ENCODE measurements at places on chromosomes 2 and 18. TPM values are rescaled to one million over a fixed set of nuclear protein-coding genes. Genes with fewer than 3 reads are reported as not detected.

MSTN gene
- total RNA-seq = not detected

MOB4 gene
- 25.1 TPM for total RNA-seq

CBLN2 gene
- total RNA-seq = 0.60 TPM

DYSF gene
- total RNA-seq = 3.8 TPM

SPATA3 gene
- not detected for total RNA-seq

MC5R gene
- not detected for total RNA-seq

TLX2 gene
- total RNA-seq = 0.96 TPM

FKBP7 gene
- 5.2 TPM for total RNA-seq

FEV gene
- 8.2 TPM for total RNA-seq

AQP12A gene
- total RNA-seq = not detected

THSD7B gene
- not detected for total RNA-seq

CDH2 gene
- total RNA-seq = 0.20 TPM

ZC3H6 gene
- total RNA-seq = 9.4 TPM

TSPYL6 gene
- not detected for total RNA-seq

REG3G gene
- not detected for total RNA-seq

CRYGD gene
- not detected for total RNA-seq

FER1L5 gene
- not detected for total RNA-seq

NAT8 gene
- 4.6 TPM for total RNA-seq

TDRD15 gene
- not detected for total RNA-seq

ARHGAP25 gene
- 11.6 TPM for total RNA-seq

LYPD6 gene
- 1.3 TPM for total RNA-seq

RTKN gene
- total RNA-seq = 46.4 TPM

C2orf92 gene
- total RNA-seq = 16.5 TPM

Measured in transverse colon (tissue), 4 donors.